ENCODE measurements at places on chromosomes 2 and 18.

DNA sequence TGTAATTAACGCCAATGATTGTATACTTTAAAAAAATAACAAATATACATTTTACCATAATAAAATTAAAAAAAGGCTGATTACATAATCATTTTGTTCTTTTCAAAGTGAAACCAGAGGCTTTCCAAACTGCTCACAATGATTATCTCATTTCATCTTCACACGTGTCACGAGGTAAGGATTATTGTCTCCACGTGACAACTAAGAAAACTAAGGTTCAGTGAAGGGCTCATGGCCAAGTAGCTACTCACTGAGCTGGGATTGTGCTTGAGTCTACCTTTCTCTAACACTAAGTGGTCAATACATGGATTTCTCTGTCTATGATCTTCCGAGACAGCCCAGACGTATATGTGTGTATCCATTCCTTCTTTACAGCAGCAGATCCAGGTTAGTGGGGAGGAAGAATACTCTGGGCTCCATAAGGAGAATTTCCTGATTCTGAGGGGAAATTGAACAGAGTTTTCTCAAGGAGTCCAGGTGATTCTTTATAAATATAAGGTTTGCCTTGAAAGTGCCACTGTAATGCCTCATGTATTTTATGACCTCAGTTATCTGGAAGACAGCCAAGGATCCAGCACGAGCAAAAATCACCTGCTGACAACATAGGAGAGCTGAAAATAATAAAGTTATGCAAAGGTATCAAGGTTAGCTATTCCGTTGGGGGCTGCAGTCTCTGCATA lies 25.6 kb upstream of the ACSL3 start:
- peak; percentile 35 for DNase-seq

GRCh38 chr2:39216346-39217191 lies 27.2 kb downstream of the CDKL4 start:
- DNase-seq, result no peak

DNA sequence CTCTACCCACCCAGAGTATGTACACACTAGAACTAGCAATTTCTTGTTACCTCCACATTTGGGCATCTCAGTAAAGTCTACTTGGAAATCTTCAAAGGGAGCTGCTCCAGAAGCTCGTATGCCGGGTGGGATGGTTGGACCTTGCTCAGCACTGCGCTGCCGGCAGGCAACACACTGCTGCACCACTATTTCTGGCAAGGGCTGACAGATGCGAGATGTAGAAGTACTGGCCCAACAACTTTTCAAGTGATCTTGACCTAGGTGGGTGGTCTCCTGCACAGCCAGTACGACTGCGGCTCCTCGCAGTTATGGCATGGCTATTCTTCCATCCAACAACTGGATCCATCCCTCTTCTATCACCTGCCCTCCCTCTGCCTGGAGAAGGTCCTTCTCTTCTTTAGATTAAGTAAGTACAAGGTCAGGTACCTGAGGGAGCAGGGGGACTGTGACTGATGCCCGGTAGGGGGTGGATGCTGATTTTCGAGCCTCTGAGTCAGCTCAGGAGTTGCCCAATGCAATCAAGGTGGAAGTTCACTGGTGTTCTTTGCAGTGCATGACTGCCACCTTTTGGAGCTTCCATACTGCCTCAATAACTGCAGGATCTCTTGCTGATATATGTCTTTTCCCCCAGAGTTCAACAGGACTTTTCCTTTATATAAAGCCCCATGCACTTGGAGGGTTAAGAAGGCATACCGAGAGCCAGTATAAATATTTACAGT lies 100.4 kb upstream of the SLC1A4 start:
- DNase-seq, result peak; percentile 43

DNA sequence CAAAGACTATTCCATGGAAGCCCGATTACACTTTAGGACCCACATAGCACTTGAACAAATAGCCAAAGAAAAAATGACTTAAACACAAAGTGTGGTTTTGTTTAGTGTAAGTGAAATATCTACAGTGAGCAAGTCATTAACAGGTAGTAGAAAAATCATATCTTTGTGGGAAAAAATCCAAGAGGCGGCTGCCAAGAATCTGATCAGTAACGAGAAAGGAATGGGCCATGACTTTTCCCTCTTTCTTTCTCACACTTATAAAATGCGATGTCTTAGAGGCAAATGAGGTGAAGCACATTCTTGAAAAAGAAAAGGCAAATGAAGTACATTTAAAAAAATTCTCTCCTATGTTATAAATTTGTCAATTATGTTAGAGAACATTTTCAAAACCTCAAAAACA lies 12.9 kb upstream of the GEMIN6 start:
- no peak for DNase-seq

- DNase-seq, result no peak
Measured at GRCh38 chr2:201237486-201238123, 22.7 kb upstream of the CASP8 start.

DNA sequence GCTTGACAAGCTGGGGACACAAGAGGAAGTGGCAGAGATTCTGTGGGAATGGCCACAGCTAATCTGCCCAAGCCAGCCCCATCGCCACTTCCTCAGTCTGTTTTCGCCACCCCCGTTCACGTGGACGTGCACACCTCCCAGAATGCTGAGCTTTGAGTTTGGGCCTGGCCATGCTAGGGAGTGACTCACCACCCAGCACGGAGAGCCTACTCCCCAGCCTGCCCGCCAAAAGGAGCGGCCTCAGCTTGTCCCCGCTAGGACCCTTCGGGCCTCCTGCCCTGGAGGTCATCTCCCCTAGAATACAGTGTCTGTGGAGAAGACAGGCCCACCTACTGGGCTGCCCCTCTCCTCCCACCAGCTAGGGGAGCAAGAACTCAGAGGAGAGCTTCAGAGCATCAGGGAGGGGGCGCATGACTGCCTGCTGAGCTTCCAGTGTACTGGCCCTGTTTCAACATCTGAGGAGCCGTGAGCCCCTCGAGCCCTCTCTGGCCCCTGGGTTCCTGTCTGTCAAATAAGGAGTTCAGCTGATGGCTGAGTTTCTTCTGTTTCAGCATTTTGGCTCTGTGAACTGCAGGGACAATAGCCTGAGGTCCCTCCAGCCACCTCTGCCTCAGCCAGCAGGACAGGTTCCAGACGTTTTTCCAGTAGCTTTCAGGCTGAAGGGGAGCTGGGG lies 5.1 kb downstream of the SLC35F6 start:
- peak; percentile 87 for DNase-seq

DNA sequence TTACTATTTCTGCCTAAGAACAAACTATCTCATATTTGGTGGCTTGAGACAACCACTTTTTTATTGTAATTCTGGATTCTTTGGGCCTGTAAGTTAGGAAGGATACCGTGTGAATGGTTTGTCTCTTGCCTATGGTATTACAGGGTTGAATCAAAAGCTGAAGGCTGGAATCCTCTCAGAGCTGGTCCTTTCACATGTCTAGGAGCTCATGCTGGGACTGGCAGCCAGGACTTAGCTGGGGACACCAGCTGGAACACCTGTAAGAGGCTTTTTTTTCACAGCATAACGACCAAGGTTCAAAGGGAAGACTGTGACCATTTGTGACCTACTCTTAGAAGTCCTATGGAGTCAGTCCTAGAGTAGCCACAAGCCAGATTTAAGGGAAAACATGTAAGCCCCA lies 226.3 kb downstream of the ZNF804A start:
- no peak for DNase-seq

DNA sequence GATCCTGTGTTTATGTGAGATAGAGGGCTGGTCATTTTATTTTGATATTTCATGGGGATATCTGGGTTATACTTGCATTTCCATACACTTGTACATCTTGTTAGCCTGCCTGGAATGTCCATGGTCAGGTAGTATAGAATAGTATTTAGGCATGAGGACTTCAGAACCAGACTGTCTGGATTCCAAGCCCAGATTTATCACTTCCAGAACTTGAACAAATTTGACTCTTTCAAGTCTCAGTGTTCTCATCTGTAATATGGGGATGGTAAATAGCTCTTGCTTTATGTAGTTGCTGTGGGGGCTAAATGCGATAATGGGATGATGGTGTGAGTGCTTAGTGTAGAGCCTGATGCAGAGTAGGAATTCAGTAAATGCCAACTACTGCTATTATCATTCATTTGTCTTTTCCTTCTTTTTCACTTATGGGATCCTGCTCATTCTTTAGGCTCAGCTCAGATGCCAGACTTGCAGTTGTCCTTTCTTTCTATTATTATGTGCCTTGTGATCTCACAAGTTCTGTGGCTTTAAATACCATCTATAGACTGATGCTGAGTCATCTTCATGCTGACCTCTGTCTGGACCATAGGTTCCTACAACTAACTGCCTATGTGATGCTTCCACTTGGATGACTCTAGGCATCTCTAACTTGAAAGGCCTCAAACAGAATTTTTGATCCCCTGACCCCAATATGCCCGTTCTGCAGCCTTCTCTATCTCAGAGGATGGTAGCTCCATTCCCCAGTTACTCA lies 67.4 kb downstream of the POLE4 start:
- no peak for DNase-seq

All from urothelium cell line (cell line).